ENCODE measurements at places on chromosomes 5 and 9. TPM values are rescaled to one million over a fixed set of nuclear protein-coding genes. Genes with fewer than 3 reads are reported as not detected.

The RALGPS1 gene
- 6.3 TPM for total RNA-seq

The RPP25L gene
- total RNA-seq = 5.7 TPM

DNA sequence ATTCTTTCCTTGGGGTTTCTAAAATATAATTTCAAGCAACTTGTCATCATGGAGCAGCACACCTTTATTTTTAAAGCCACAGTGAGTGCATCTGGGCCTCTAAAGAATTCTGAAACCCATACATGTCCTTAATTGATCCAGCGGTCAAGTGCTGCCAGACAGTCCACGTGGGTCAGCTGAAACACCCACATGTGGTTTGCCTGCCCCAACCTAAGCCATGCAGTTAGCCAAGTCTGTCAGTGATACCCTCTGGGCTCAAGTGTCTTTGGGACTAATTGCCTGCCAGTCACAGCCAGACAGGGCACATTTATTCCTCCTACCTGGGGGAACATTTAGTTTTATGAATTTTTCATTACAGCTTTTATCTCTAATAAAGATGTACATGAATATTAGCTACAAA is 291.4 kb upstream of the SLC30A5 start:
- H3K27ac ChIP-seq = no peak overlapping the region
- no peaks in the 10 kb centered on the region for H3K27me3 ChIP-seq
- no peaks in the 10 kb centered on the region for H3K4me1 ChIP-seq
- DNase-seq = no peak
- H3K4me3 ChIP-seq = no peak overlapping the region

DNA sequence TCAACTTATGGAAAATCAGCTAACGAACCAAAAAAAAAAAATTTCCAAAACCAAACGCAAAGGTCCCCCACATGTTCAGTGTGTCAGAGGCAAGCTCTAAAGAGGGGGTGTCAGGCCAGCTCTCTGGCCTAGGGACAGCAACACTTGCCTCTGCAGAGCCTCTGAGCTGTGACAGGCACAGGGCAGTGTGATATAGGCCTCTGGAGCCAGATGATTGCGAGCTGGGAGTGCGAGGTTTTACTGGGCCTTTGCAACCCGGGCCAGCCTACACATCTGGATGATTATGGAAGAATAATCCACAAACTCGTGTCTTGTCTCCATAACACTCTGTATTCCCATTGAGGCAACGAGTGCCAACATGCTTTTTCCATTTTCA is 67.7 kb upstream of the STC2 start:
- no peak overlapping the region for H3K4me3 ChIP-seq
- no peaks in the 10 kb centered on the region for H3K36me3 ChIP-seq
- no peak for DNase-seq
- H3K27me3 ChIP-seq = no peaks in the 10 kb centered on the region

GRCh38 chr5:152688561-152689249 is 283.6 kb upstream of the NMUR2 start:
- no peaks in the 10 kb centered on the region for H3K4me1 ChIP-seq
- H3K36me3 ChIP-seq = no peaks in the 10 kb centered on the region
- no peak overlapping the region for H3K27ac ChIP-seq
- no peaks in the 10 kb centered on the region for H3K27me3 ChIP-seq
- no peak for DNase-seq

DNA sequence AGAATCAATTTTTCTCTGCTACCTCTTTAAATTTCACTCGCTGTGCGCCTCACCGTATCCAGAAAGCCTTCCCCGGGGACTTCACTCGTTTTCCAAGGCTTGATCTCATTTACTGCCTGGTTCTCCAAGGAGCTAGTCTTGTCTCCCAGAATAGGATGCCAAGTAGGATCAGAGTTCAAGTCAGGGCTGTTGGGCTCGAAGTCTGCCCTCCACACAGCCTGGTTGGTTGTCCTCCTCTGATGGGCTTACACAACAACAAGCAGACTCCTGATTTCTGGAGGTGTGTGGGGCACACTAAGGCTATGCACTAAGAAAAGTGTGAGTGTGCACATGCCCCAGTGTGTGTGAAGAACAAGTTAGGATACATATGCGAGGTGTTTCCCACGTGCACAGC is 14.0 kb upstream of the TNIP1 start:
- no peaks in the 10 kb centered on the region for H3K27me3 ChIP-seq
- H3K4me1 ChIP-seq = peaks cover 63% of the 10 kb centered on the region
- H3K4me3 ChIP-seq = peak overlapping the region; percentile 16
- no peak for DNase-seq
- peak overlapping the region; percentile 48 for H3K27ac ChIP-seq

- no peaks in the 10 kb centered on the region for H3K36me3 ChIP-seq
- no peak for DNase-seq
- H3K4me3 ChIP-seq = no peak overlapping the region
- no peaks in the 10 kb centered on the region for H3K4me1 ChIP-seq
- H3K27ac ChIP-seq = no peak overlapping the region
- no peaks in the 10 kb centered on the region for H3K27me3 ChIP-seq
Measured at GRCh38 chr5:96236051-96236450, 197.0 kb downstream of the PCSK1 start.

- no peak for DNase-seq
- no peak overlapping the region for H3K27ac ChIP-seq
- H3K4me1 ChIP-seq = no peaks in the 10 kb centered on the region
- H3K27me3 ChIP-seq = no peaks in the 10 kb centered on the region
Measured at GRCh38 chr5:44535621-44536020, 146.4 kb upstream of the FGF10 start.

- no peaks in the 10 kb centered on the region for H3K4me1 ChIP-seq
- H3K27me3 ChIP-seq = no peaks in the 10 kb centered on the region
- no peak for DNase-seq
- no peaks in the 10 kb centered on the region for H3K36me3 ChIP-seq
Measured at GRCh38 chr5:28374492-28374967, 1336.1 kb upstream of the CDH9 start.

- no peak overlapping the region for H3K4me3 ChIP-seq
- no peak overlapping the region for H3K27ac ChIP-seq
- H3K27me3 ChIP-seq = no peaks in the 10 kb centered on the region
- H3K4me1 ChIP-seq = no peaks in the 10 kb centered on the region
- H3K36me3 ChIP-seq = no peaks in the 10 kb centered on the region
- DNase-seq = no peak
Measured at GRCh38 chr5:13188371-13188770, 756.1 kb downstream of the DNAH5 start.

- peaks cover 10% of the 10 kb centered on the region for H3K4me1 ChIP-seq
- H3K27me3 ChIP-seq = peaks cover 6% of the 10 kb centered on the region
- no peak overlapping the region for H3K4me3 ChIP-seq
- H3K27ac ChIP-seq = no peak overlapping the region
Measured at GRCh38 chr9:121273064-121273775, 5.3 kb downstream of the GSN start.
